ENCODE measurements at places on chromosomes 2 and 18.

- DNase-seq = no peak
Observed at GRCh38 chr2:178506101-178506500, 25.8 kb downstream of the PLEKHA3 start.

- no peak for DNase-seq
Observed at GRCh38 chr2:98538280-98539041, 69.9 kb downstream of the COA5 start.

GRCh38 chr2:233349005-233349998 is 5.0 kb upstream of the DGKD start:
- peak; percentile 48 for DNase-seq

- DNase-seq = no peak
Observed at GRCh38 chr2:377414-377813, 89.5 kb upstream of the ALKAL2 start.

- DNase-seq = no peak
Observed at GRCh38 chr2:143732076-143732475, 602.9 kb downstream of the ARHGAP15 start.

GRCh38 chr18:61892683-61893308 is at the start of gene RNF152:
Gene RNF152, minus strand, starts transcription at chr18:61893007. Its CDS starts 76,544 bp downstream, at chr18:61816463.
- no peak for DNase-seq

GRCh38 chr2:165796819-165797530 is 2.9 kb upstream of the GALNT3 start:
- DNase-seq = no peak

DNA sequence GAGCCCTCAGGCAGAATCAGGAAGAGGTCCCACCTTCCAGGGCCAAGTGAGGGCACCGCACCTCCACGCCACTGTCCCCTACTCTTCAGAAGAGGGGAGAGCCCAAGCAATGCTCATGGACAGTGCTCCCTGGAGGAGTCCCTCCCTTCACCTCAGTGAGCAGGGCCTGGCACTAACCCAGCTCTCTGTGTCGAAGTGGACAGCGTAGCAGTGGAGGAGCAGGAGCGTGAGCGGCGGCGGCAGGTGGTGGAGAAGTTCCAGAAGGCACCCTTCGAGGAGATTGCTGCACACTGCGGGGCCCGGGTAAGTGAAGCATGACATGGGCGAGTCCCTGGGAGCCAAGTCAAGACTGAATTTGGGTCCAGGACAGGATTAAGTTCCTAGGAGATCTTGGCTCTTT is 16.7 kb downstream of the POMC start:
- DNase-seq = no peak

- DNase-seq = no peak
Observed at GRCh38 chr18:76986406-76986805, 146.2 kb downstream of the MBP start.

GRCh38 chr2:62344472-62344871 is 148.6 kb downstream of the B3GNT2 start:
- DNase-seq = no peak

GRCh38 chr2:9423922-9424272 is 443 bp downstream of the CPSF3 start:
- DNase-seq = no peak

DNA sequence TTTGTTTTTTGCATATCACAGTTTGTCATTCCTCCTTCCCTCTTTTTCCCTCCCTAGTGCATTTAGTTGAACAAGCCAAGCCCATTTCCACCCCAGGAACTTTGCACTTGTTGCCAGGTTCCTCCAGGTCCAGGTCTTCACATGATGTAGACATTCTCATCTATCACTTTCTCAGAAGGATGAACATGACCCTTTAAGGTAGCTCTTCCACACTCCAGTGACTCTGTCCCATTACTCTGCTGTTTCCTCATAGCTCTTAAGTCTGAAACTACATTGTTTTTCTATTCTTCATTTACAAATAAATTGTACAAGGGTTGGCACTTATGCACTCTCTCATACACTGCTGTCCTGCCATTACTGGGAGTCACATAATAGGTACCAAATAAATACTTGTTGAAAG is 6.1 kb downstream of the KYNU start:
- no peak for DNase-seq

- DNase-seq = no peak
Observed at GRCh38 chr2:96267159-96267971, 1.3 kb downstream of the CIAO1 start.

DNA sequence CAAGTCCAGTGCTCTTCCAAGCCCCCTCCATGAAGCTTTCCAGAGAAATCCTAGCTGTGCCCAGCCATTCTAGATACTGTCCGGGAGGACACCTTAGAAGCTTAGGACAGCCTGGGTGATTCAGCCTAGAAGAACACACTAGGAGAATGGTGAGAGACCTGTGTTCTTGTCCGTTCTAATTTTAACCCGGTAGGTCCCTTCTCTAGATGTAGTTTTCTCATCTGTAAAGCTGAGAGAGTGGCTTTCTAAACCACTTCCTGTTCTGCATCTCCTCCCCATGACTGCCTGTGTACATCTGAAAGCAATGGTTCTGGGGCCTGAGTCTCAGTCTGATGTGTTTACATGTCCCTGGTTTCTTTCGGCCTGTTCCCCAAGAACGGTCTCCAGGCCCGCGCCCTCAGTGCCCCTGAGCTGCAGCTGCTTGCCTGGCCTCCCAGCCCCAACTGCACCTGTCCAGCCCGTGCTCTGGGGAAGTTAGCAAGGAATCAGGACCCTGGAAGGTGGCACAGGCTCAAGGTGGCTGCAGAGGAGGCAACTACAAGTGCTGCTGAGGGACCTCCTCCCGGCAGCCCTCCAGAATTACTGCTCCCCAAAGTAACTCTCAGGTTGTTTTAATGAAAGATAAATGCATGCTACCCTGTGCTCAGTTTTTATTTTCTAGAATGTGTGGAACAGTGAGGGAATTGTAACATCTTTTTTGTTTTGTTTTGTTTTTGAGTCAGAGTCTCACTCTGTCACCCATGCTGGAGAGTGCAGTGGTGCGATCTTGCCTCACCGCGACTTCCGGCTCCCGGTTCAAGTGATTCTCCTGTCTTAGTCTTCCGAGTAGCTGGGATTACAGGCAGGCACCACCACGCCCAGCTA is 105.9 kb downstream of the LBH start:
- no peak for DNase-seq

DNA sequence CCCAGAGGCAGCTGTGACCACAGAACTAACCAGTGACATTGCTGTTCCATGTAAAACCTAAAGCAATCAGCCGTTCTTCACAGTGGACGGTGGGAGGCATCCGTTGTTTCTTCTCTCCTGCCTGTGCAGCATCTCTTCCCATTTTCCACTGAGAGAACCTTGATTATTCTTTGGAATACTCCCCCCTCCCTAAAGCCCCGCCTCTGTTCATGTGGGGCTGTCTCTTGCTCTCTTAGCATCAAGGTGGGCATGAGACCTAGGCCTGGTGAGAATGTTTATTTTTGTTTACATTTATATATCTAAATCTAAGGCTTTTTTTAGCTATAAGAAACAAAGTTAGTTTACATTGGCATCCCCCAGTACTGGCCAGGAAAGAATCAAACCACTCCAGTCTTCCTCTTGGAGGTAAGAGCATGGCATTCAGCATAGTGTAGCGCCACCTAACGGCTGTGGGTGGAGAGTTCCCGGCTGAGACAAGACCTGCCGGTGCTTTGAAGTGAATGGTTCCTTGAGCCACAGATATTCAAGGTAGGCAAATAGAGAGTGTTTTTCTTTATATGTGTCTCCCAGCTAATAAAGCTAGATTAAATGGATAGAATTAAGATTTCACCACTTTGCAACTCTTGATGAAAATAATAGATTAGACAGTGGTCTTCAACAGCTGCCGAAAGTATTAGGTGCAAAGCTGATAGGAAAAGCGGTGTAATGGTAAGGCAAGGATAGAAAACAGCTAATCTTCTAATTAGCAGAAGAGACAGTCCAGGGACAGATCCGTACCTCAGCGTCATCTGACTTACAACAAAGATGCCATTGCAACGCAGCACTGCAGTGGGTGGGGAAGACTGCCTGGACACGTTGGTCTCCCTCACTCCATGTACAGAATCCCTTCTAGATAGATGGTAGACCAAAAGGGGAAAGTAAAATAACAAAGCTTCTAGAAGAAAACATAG is 219.6 kb upstream of the RAB12 start:
- DNase-seq = peak; percentile 5

GRCh38 chr2:220057391-220057790 is 430.0 kb downstream of the SLC4A3 start:
- no peak for DNase-seq

DNA sequence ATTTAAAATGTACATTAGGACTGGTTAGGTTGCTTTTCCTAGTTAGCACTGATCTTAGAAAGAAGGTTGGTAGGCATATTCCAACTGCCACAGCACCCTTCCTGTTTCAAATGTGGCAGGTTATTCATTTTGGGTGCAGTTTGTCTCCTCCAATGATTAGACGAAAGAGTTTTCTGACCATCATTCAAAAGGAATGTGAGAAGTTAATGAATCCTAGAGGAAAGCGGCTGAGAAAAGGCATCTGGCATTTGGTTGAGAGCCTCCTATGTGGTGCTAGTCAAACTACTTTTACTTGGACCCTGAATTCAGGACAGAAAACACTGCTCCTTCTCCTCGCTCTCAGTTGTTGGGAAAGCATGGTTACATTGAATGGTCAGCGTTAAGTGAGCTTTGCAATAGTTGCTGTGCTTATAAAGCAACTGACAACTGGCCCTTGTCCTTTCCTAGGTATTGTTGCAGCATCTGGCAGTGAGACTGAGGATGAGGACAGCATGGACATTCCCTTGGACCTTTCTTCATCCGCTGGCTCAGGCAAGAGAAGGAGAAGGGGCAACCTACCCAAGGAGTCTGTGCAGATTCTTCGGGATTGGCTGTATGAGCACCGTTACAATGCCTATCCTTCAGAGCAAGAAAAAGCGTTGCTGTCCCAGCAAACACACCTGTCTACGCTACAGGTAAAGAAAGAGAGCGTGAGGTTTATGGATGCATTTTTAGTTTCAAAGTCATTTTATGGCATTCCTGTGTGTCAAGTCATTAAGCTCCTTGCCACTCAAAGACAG is 6.1 kb downstream of the TGIF1 start:
- no peak for DNase-seq

DNA sequence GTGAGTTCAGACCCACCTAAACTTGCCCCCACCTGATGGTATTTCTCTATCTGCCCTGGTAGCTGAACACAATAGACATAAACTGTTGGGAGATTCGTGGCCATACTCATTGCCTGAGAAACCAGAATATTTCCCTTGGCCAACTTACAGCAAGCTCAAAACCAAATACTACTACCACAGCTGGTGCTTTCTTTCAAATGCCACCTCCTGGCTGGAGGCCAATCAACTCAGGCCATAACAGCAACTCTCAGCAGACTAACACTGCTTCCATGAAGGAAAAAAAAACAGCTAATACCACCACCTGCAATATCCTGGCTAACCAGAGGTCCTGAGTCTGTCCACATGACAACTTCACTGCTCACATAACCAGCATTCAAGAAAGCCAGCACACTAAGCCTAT is 373.1 kb downstream of the CMPK2 start:
- DNase-seq = no peak

DNA sequence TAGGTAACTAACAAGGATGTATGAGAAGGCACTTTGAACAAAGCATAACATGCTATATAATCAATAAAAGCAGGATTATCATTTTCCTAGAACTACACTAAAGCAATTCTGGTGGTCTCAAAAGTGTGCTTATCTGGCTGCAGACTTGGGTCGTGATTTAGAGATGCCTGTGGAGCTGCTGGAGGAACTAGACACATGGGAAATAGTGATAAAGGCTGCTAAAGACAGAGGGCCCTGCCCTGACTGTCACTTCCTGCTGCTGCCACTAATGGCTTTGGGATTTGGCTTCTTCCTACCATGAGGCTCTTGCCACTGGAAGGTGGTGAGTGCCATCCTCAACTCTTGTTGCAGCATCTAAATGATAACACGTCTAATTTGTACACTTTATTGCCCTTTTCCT is 22.5 kb downstream of the TMEM178A start:
- no peak for DNase-seq

DNA sequence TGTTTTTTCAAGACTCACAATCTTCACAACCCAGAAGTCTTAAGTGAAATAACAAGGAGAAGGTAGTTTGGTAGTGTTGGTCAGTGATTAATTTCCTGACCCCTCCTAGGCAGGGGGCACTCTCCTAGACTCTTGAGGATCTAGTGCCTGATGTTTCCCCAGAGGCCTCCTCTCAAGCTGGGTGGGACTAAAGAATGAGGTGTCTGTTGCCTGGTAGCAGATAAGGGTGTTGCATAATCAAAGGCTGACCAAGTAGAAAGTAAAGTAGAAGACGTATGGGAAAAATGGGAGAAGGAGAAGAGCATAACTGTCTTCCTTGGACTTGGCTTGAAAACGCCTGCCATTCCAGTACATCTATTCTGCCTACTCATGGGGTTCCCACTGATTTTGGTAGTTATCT is 37.8 kb downstream of the VIT start:
- DNase-seq = no peak

DNA sequence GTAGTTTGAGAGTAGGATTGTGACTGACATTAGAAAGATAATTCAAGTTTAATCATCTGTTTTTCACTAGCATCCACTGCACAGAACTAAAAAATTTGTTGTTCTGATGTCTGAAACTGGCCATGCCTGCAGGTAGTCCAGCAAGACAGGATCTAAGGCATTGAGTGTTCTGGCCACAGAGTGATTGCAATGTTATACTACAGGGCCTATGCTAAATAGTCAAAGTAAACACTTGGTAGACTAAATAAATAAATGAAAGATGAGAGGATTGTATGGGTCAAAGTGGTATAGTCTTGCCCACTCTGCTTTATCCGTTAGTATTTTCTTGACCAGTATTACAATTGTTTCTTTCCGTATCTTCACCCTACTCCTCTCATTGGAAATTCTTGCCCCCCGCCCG is 27.6 kb upstream of the FANCL start:
- DNase-seq = no peak

GRCh38 chr2:88638743-88639142 is 11.5 kb upstream of the EIF2AK3 start:
- DNase-seq = no peak

- no peak for DNase-seq
Observed at GRCh38 chr2:1660656-1661640, 83.4 kb downstream of the PXDN start.

- DNase-seq = no peak
Observed at GRCh38 chr2:187654535-187654934, 100.3 kb upstream of the TFPI start.

Data from nucleus accumbens (tissue), 56 donors.